ENCODE measurements at places on chromosomes 11 and 22. TPM values are rescaled to one million over a fixed set of nuclear protein-coding genes. Genes with fewer than 3 reads are reported as not detected.

Gene PLEKHA7
- 6.5 TPM for polyA plus RNA-seq

Gene IFITM1
- polyA plus RNA-seq: 24.5 TPM

Gene TP53AIP1
- polyA plus RNA-seq: not detected

Gene JOSD1
- polyA plus RNA-seq: 38.1 TPM

Gene TMPRSS4
- 0.17 TPM for polyA plus RNA-seq

Gene REXO2
- polyA plus RNA-seq: 51.8 TPM

Gene TEX54
- not detected for polyA plus RNA-seq

Gene CREB3L1
- polyA plus RNA-seq: 37.6 TPM

Gene KCNE3
- polyA plus RNA-seq: 2.9 TPM

Gene GSC2
- polyA plus RNA-seq: not detected

Gene TRIM49
- not detected for polyA plus RNA-seq

Gene FAT3
- 1.6 TPM for polyA plus RNA-seq

Gene ARHGAP8
- 1.7 TPM for polyA plus RNA-seq

Gene TCN2
- 8.2 TPM for polyA plus RNA-seq

Gene ASCL2
- polyA plus RNA-seq: 0.40 TPM

Gene LDHAL6A
- polyA plus RNA-seq: 0.40 TPM

Gene PGA5
- polyA plus RNA-seq: 0.72 TPM

Gene OR51E1
- polyA plus RNA-seq: 3.7 TPM

Gene LRRC56
- polyA plus RNA-seq: 5.7 TPM

Gene CLDN25
- not detected for polyA plus RNA-seq

Data from muscle of back (tissue), 13 donors.